Stimulated activated CD8-positive, alpha-beta memory T cell treated with anti-CD3 and anti-CD28 coated beads, Interleukin-4, amount 100 ng/mL, for 1 hour (primary cell): ENCODE measurements at places on chromosomes 13 and 19.

DNA sequence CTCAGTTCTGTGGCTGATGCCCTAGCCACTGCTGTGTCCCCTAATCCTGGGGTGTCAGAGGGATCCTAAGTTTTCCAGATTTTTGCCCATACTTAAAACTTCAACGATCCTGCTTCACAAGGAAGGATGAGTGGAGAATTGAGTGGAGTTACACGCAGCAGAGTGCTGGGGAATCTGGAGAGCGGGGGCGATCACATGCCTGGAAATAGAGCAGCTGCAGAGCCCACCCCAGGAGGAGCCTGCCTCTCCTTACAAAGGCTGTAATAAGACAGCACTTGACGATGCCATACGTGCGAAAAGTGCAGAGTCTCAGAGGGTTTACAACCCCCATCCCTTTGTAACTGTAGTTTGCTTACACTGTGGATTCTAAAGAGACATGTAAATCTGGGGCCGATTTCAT is 40.6 kb downstream of the SUGP2 start:
- DNase-seq = no peak

DNA sequence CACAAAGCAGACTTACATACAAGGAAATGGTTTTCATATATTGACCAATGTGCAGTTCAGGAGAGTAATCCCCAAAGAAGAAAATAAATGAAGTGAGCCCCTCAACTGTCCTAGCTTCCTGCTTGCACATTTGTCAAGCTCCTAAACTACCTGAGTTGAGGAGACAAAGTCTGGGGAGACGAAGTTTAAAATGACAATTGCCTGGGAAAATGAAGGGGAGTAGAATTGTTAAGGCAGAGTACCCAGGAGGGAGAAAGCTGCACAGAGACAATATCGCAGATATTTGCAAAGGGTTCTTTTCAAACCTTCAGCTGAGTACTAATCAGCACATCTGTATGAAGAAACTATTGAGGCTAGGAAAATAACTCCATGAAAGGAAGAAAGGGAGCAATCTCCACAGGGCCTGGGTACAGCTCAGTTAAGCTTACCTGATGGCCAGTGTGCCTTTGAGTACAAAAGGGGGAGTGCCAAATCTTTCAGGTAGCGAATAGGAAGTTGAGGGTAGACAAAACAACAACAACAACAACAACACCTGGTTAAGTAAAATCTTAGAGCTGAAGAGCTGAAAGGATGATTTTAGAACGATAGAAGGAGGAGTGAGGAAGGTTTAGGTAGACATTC is 1700.1 kb upstream of the PRR20A start:
- DNase-seq = no peak

GRCh38 chr13:48804821-48805601 is 151.3 kb downstream of the CYSLTR2 start:
- no peak for DNase-seq

DNA sequence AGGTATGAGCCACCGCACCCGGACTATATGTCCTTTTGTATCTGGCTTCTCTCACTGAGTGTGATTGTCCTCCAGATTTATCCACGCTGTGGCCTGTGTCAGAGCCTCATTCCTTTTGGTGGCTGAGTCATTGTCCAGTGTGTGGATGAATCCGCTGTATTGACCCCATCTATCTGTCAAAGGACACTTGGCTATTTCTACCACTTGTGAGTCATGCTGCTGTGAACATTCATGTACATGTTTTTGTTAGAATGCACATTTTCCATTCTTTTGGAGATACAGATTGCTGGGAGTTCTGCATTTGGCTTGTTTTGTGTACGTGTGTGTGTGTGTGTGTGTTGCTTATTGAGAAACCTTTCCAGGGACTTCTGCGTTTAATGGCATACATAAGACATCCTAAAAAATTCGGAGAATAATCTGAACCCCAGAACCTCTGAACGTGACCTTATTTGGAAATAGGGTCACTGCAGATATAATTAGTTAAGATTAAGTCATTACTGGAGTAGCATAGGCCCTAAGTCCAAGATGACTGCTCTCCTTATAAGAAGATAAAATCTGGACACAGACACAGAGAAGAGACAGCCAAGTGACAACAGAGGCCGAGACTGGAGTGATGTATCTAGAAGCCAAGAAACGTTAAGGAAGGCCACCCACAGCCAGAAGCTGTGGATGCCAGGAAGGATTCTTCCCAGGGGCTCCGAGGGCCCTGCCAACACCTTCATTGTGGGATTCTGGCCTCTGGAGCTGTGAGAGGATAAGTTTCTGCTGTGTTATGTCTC is 4.9 kb upstream of the GIPC3 start:
- DNase-seq = no peak

DNA sequence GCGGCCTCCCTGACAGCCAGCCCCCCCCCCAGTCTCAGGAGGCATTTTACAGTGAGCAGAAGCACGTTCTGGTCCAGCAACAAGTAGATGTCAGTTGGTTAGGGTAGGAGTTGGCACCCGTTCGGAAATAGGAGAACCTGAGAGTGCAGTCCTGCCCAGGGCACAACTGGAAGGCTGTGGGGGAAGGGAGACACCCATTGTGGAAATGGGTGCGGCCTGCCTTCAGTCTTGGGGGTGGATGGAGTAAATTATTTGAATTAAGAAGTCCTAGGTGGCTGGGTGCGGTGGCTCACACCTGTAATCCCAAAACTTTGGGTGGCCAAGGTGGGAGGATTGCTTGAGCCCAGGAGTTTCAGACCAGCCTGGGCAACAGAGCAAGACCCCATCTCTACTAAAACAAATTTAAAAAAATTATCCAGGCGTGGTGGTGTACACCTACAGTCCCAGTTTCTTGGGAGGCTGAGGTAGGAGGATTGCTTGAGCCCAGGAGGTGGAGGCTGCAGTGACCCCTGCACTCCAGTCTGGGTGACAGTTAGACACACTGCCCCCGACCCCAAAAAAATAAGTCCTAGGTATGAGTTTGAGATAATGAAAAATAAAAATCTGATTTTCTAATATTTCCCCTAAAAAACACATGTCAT is 1.2 kb downstream of the CIRBP start:
- no peak for DNase-seq

DNA sequence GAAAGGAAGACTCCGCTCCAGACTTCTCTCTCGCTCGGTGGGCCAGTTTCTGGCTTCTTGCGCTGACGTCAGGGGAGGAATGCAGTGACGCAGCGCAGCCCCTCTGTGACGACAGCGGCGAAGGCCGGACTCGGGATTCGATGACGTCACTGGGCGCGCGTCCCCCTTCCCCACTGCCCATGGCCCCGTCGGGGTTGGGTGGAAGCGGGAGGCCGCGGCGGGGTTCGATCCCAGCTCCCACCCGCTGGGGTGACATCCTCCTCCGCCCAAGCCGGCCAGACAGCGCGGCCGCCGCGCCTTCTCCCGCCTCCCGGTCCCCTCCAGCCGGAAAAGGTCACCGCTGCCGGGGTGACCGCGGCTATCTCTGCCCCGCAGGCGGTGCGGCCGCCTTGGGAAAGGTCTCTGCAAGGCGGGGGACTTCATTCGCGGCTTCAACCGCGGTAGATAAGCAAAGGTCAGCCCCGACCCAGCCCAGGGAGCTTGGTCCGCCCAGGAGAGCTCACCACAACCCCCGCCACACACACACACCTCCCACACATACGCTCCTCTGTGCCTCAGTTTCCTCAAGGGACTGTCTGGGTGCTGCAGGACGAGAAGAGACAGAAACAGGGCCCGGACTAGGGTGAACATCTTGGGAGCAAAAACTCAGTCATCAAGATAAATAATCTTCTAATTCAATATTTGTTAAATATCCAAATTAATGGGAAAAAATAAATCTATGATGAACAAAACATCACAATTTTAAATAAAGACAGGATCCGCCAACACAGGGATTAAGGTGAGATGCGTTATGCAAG is 844 bp upstream of the RFX1 start:
- no peak for DNase-seq

- no peak for DNase-seq
These were observed 2.2 kb downstream of the TSC22D1 start for GRCh38 chr13:44573790-44574465.

DNA sequence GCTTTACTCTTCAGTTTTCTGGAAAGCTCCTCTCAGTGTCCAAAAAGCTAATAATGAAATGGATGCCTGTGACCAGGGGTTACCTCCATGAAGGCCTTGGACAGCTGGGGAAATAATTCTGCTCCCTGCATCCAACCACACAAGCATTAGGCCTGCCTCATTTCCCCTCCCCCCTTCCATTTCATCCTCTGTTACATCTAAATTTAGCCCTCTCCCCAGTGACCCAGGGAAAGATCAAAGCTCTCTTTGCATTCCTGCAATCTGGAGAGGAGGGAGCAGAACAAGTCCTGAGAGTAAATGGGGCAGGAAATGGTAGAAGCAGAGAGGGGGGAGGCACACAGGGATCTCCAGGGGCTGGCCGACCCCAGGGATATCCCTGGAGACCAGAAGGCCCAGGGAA is 452.7 kb downstream of the TSHZ3 start:
- no peak for DNase-seq

- DNase-seq = no peak
These were observed 17.2 kb downstream of the PKN1 start for GRCh38 chr19:14450168-14450874.

GRCh38 chr19:40228346-40228745 is 1.9 kb upstream of the CCNP start:
- DNase-seq = no peak

DNA sequence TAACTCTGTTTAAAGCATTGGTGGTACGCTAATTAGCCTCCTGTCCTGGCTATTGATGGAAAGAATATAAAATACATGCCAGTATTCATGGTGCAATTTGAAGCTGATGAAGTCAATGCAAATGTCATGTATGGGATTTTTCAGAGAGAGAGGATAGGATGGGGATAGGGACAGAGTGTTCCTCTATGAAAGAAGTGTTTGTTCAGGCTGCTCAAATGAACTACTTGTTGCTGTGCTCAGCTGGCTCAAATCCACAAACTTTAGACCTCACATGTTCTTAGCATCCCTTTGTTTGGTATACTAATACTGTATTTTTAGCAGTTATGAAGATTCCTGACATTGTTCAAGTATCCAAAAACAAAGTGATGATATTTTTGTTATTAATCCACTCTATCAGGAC is 116.5 kb downstream of the SLITRK1 start:
- DNase-seq = no peak

GRCh38 chr13:40438022-40438680 is 228.3 kb downstream of the FOXO1 start:
- DNase-seq = no peak

DNA sequence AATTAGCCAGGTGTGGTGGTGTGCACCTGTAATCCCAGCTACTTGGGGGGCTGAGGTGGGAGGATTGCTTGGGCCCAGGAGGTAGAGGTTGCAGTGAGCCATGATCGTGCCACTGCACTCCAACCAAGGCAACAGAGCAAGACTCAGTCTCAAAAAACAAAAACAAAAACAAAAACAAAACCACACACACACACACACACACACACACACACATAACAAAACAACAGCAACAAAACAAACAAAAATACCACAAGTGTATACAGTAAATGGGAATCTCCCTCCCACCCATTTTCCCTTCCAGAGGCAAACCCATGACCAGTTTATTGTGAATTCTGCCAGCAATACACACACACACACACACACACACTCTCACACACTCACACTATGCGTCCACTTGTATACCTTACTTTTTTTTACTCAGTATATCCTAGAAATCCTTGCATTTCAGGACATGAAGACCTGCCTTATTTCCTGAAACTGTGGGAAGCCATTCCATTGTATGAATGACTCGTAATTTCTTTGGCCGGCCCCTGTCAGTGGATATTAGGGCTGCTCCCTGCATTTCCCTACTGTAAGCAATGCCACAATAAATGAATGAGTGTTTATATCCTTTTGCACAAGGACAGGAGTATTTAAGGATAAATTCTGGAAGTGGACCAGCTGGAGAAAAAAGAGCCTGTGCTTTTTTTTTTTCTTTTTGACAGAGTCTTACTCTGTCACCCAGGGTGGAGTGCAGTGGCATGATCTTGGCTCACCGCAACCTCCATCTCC is 6.9 kb upstream of the PLEKHF1 start:
- no peak for DNase-seq

- no peak for DNase-seq
These were observed 1165.8 kb downstream of the OLFM4 start for GRCh38 chr13:54194233-54195024.

GRCh38 chr19:34044021-34044420 is 128.3 kb upstream of the LSM14A start:
- no peak for DNase-seq

DNA sequence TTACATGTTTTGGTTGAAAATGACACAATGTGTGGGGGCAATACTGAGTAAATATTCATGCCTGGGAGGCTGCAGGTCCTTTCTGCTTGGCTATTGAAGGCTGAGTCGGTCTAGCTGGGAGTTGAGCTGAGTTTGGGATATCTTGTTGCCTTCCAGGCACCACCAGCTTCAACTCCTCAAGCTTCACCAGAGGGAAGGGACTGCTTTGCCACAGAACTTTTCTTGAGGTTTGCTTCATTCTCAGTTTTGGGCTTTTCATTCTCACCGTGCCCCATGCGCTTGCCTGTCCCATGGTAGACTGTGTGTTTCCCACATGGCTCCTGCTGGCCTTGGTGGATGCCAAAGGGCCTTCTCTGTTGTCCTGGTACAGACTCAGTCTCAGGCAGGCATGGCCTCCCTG is 198.2 kb upstream of the SOX1 start:
- DNase-seq = no peak

GRCh38 chr13:50141375-50141975 is 126.2 kb downstream of the KCNRG start:
- no peak for DNase-seq

GRCh38 chr19:47545061-47545948 is 27.6 kb downstream of the ZNF541 start:
- DNase-seq = no peak

DNA sequence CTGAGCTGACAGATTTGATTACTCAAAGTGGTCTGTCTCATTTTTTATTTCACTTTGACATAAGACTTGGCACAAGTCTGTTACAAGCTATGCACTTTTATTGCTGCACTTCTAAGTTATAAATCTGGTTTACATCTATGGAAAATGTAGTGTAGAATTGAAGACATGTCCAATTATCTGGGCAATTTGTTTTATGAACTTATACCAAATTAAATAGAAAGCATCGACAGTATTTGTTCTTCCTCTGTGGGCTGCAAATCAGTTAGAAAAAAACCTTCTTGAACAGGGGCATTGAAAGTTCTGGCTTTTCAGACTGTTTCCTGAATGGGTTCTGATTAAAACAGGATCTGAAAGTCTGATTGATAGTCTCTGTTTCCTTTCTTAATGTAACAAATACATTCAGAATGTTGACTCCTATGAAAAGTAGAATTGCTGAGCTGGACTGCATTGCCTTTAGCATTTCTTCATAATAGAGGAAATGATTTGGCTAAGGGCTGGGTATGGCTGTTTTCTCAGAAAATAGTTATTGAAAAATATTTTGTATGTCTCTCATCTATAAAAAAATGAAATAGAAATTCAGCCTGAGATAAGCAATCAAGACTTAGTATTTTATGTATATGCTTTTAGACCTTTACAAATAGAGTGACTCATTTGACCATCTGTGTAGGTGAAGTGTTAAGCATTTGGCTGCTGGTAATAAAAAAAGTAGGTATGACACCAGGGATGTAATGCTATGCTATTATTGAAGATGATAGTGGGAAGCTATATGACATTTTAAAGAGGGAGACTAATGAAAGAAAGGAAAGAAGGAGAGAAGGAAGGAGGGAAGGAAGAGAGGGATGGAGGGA is 210.9 kb upstream of the SPRY2 start:
- DNase-seq = no peak

- no peak for DNase-seq
These were observed 551.4 kb upstream of the SGCG start for GRCh38 chr13:22629374-22629773.

GRCh38 chr19:38496603-38497487 is 63.4 kb downstream of the RYR1 start:
- DNase-seq = no peak
